ENCODE measurements at places on chromosomes 5 and 9.
A peak's percentile ranks its signal among the peaks of the same experiment; 100 is the strongest.

GRCh38 chr9:111320631-111321030 is 9.4 kb downstream of the OR2K2 start:
- no peaks in the 10 kb centered on the region for H3K4me1 ChIP-seq
- H3K27me3 ChIP-seq = no peaks in the 10 kb centered on the region
- H3K27ac ChIP-seq = no peak overlapping the region

DNA sequence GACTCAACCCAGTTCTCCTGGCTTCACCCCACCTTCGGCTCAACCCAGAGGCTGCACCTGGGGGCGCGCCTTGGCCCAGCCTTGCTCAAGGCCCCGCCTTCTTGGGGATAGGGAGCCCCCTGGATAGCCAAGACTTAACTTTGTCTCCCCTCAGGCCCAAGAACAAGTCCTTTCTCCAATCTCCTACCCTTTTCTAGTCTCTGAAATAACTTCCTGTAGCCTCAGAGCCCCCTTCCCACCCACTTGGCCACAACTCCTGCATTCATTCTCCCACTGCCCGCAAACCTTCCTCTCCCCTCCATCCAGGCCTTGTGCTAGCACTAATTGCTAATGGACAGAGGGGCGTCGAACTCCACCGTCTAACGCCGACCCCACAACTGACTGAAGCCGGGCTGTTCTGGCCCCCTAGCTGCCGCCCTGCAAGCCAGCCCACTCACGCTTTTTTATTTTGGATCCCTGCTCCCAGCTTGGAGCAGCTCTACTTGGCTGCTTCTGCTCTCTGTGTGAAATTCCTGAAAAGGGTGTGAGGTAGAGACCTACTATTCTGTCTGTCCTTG is 579 bp upstream of the ASTN2 start:
- H3K27me3 ChIP-seq = peaks cover 76% of the 10 kb centered on the region
- H3K4me3 ChIP-seq = peak overlapping the region; percentile 58
- no peaks in the 10 kb centered on the region for H3K36me3 ChIP-seq
- H3K27ac ChIP-seq = no peak overlapping the region

- H3K4me1 ChIP-seq = peaks cover 37% of the 10 kb centered on the region
- no peak overlapping the region for H3K4me3 ChIP-seq
- H3K27ac ChIP-seq = no peak overlapping the region
- H3K27me3 ChIP-seq = no peaks in the 10 kb centered on the region
- DNase-seq = no peak
Measured at GRCh38 chr5:177491429-177491945, 5.9 kb downstream of the PDLIM7 start.

DNA sequence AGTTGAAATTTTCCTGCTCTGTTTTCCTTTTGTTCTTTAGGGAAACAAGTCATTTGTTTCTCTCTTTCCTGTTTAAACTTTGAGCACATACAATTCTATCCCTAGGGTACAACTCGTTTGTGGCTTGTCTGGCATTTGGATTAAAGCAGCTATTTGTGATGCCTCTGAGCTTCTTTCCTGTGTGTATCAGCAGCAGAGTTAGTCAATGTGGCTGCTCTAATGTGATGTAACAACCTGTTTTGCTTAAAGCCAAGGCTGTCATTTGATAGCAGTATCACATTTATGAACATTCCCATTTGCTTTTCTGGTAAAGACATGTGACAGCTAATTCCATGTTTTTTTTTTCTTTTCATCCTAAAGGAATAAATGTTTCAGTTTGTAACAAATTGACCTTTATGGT is 314.3 kb upstream of the CHD1 start:
- no peak for DNase-seq
- no peak overlapping the region for H3K27ac ChIP-seq
- H3K4me3 ChIP-seq = no peak overlapping the region

GRCh38 chr5:170638454-170639220 is 134.8 kb downstream of the KCNIP1 start:
- peaks cover 10% of the 10 kb centered on the region for H3K27me3 ChIP-seq
- H3K4me1 ChIP-seq = peaks cover 7% of the 10 kb centered on the region
- no peak overlapping the region for H3K4me3 ChIP-seq
- no peak overlapping the region for H3K27ac ChIP-seq

GRCh38 chr9:124212381-124213050 is 45.2 kb upstream of the NEK6 start:
- peak; percentile 29 for DNase-seq
- no peak overlapping the region for H3K27ac ChIP-seq
- H3K36me3 ChIP-seq = no peaks in the 10 kb centered on the region
- no peak overlapping the region for H3K4me3 ChIP-seq

- no peak overlapping the region for H3K27ac ChIP-seq
- H3K4me1 ChIP-seq = no peaks in the 10 kb centered on the region
- DNase-seq = no peak
- no peaks in the 10 kb centered on the region for H3K36me3 ChIP-seq
- H3K4me3 ChIP-seq = no peak overlapping the region
Measured at GRCh38 chr5:7348168-7348854, 47.6 kb upstream of the ADCY2 start.

DNA sequence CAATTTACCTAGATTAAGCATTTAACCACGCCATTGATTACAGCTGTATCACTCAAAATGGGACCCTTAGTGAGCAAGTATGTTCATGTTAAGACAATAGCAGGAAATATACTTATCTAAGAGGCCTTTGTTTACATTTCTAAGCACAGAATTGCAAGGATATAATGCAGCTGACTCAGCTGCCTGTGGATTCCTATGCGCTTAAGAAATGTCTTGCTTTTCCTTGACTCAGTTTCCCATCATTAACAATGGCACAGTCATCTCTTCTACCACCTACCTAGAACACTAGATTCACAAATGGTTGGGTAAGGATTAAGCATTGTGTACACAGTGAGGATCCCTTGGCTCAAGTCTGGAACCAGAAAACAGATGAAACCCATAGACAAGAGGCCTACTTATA is 163.8 kb downstream of the TSSK1B start:
- peaks cover 63% of the 10 kb centered on the region for H3K4me1 ChIP-seq
- no peaks in the 10 kb centered on the region for H3K27me3 ChIP-seq
- H3K36me3 ChIP-seq = no peaks in the 10 kb centered on the region
- H3K27ac ChIP-seq = no peak overlapping the region
- no peak overlapping the region for H3K4me3 ChIP-seq
- DNase-seq = no peak

GRCh38 chr5:11054014-11054413 is 293.0 kb upstream of the DAP start:
- H3K27me3 ChIP-seq = no peaks in the 10 kb centered on the region
- no peak overlapping the region for H3K4me3 ChIP-seq
- no peaks in the 10 kb centered on the region for H3K36me3 ChIP-seq
- H3K27ac ChIP-seq = no peak overlapping the region

- no peak for DNase-seq
- peaks cover 20% of the 10 kb centered on the region for H3K4me1 ChIP-seq
- peak overlapping the region; percentile 94 for H3K27ac ChIP-seq
- peaks cover 12% of the 10 kb centered on the region for H3K36me3 ChIP-seq
Measured at GRCh38 chr5:180860273-180860886, 696 bp downstream of the ZFP62 start.

Data from suprapubic skin (tissue), 4 donors.